ENCODE measurements at places on chromosomes 1 and 21. TPM values are rescaled to one million over a fixed set of nuclear protein-coding genes. Genes with fewer than 3 reads are reported as not detected.

Gene NT5C1A
- 4.1 TPM for total RNA-seq

Gene AK5
- total RNA-seq: not detected

Gene IQGAP3
- 6.4 TPM for total RNA-seq

Gene CENPF
- 56.7 TPM for total RNA-seq

Gene SLC5A3
- total RNA-seq: 36.1 TPM

Gene FCER1G
- 583 TPM for total RNA-seq

DNA sequence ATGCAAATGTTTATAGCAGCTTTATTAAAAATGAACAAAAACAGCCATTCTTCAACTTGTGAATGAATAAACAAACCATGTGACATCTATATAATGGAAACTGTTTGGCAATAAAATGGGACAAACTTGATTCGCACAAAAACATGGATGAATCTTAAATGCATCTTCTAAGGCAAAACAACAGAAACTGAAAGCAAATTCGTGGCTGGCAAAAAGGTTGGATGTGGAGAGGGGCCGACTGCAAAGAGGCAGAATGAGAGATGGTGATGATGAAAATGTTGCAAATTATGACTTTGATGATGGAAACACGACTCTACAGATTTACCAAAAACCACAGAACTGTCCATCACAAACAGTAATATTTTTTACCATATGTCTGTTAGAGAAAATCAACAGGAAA, 327.0 kb upstream of the NR5A2 start:
- no peak for DNase-seq
- H3K4me3 ChIP-seq: no peak overlapping the region
- H3K36me3 ChIP-seq: no peaks in the 10 kb centered on the region
- peaks cover 22% of the 10 kb centered on the region for H3K27me3 ChIP-seq
- H3K4me1 ChIP-seq: peaks cover 2% of the 10 kb centered on the region
- H3K27ac ChIP-seq: no peak overlapping the region

DNA sequence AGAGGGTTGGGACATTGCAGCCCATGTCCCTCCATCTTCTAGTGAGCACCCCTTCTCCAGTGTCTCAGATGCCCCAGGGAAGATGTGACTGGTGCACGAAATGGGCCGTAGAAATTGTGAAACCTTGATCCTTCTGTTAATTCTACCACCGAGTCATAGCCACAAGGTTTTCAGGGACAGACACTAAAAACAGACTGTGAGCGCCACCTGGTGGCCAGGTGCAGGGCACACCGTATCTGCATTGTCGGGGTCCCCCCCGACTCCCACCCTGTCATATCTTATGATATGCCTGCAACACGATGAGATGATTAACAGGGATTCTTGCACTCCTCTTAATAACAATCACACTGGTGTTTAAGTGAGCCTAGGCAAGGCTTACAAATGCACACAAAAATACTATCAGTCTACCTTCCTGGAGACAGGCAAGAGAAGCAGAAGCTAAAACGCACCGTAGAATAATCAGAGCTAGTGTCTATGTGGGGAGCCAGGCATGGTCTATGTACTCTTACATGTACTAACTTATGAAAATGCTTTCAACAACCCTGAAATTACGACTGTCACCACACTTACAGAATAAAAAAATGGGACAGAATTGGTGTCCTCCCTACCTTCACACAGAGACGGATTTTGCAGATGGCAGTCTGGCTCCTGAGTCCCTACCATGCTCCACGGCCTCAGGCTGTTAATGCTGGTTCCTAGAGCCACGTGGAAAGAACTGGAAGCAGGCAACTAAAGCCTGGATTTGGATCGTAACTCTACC, 57.9 kb downstream of the FHAD1 start:
- H3K36me3 ChIP-seq: no peaks in the 10 kb centered on the region
- H3K27me3 ChIP-seq: peaks cover 7% of the 10 kb centered on the region
- H3K4me3 ChIP-seq: no peak overlapping the region
- no peak overlapping the region for H3K27ac ChIP-seq
- DNase-seq: peak; percentile 72
- H3K4me1 ChIP-seq: peaks cover 4% of the 10 kb centered on the region

DNA sequence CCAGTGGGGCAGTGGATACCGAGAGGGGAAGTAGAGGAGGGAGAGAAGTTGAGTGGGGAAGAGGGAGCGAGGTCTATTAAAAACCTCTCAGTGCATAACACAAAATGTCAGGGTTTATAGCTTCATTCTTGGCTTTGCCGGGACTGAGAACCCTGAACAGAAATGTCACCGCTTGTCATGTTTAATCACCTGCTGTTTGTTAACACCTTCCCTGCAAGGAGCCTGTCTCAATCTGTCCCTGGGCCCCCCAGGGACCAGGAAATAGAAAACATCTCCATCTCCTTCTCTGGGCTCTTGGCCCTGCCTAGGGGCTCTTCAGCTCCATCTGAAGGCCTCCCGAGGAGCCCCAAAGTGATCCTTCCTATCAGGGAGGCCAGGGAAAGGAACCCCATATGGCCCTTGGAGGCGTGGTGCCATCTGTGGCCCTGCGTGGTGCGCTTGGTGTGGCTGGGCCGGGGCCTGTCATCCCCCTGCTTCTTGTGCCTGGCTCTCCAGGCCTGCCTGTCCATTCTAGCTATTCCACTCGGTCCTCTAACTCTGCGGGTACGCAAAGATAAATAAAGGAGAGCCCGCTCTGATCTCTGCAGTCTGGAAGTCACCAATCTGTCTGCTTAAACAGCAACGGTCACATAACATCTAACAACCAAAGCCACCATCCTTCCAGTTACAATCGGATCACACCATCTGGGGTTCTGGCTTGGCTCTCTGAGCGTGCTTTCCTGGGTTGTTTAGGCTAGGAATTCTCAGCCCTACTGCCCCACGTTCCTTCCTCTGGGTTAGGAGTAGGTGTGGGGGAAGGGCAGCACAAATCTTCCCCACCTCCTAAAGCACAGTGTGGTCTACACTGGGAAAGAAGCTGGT, 113.8 kb downstream of the CASZ1 start:
- no peak for DNase-seq
- peak overlapping the region; percentile 35 for H3K27ac ChIP-seq
- no peaks in the 10 kb centered on the region for H3K36me3 ChIP-seq
- H3K4me3 ChIP-seq: no peak overlapping the region
- no peaks in the 10 kb centered on the region for H3K27me3 ChIP-seq
- peaks cover 5% of the 10 kb centered on the region for H3K4me1 ChIP-seq

DNA sequence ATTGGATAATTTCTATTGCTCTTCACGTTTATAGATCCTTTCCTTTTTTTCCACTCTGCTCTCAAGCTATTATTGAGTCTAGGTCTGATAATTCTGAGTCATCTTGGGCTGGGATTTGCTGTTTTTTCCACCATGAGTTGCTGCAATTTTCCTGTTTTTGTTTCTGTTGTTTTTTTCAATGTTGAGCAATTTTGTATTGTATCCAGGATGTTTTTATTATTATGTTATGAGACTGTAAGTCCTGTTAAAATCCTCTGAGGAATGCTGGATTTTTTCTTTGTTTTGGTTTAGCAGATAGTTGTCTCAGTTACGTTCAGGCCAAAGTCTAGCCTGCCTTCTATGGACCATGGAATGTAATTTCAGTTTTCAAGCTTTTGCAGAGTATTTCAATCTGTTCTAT, 13.0 kb upstream of the SLC35A3 start:
- H3K27me3 ChIP-seq: no peaks in the 10 kb centered on the region
- H3K27ac ChIP-seq: no peak overlapping the region
- H3K4me1 ChIP-seq: no peaks in the 10 kb centered on the region
- DNase-seq: no peak
- no peak overlapping the region for H3K4me3 ChIP-seq
